ENCODE measurements at places on chromosomes 6 and 20.

GRCh38 chr6:105321207-105321606 is 81.7 kb downstream of the PREP start:
- no peak for DNase-seq

GRCh38 chr20:10667077-10667401 is 6.8 kb downstream of the JAG1 start:
- no peak for DNase-seq

DNA sequence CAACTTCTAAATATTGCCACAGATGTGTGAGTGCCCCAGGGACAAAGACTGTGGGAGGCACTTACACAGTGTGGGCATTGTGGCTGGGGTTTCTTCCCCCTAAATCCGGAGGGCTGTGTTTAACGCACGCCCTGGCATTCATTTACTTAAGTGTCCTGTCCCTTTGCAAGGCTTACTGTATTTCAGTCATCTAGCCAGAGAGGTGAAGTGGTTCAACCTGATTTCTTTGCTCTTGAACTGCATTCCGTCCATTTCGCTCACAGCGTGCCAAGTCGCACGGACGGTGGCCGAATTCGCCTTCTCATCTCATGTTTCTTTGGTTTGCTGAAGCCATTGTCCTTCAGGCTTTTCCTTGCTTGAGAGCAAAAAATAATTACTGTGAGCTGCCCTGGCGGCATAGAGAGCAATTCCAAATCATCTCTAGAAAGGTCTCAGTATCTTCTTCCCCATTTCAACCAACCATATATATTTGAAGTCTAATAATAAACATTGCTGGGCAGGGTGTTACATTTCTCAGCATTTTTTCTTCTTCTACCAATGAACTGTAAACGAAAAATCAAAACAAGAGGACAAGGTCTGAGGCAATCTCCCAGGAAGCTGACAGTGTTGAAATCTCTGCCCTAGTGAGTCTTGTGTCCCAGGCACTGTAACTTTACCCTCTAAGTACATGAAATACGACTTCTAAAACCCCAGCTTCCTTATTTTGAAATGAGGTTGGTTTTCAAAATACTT is 16.9 kb downstream of the SYTL3 start:
- DNase-seq: no peak

- DNase-seq: no peak
Observed at GRCh38 chr6:147769496-147770087, 261.1 kb downstream of the SAMD5 start.

DNA sequence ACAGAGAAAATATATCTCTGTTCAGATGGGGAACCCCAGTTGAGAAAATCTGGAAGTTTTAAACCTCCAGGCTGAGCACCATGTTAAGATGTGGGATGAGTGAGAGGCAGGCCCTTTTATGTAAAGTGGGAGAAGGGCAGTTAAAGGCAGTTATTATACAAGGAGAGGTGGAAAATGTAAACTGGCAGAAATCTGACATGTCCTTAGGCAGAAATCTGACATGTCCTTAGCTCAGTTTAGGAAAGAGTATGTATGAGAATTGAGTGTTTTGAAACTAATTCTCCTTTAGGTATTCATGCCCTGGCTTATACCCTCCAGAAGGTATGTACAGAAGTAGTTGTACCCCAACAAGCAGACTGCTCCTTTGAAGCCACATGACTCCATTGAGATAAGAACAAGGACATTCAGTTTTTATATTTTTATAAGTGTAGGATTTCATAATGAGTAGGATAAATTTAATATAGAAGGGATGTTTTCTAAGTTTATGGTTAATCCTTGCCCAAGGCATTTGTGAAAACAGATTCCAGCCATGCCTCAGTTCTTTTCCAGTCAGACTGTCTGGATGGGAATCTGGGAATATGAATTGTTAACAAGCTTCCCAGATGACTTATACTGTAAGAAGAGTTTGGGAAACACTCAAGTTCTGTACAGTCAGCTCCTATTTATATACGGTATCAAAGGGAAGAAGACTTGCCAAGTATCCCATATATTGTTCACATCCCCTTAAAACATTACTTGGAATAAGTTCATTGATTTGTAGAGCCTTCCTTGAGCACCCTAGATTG is 87.7 kb downstream of the SCAND1 start:
- DNase-seq: no peak

DNA sequence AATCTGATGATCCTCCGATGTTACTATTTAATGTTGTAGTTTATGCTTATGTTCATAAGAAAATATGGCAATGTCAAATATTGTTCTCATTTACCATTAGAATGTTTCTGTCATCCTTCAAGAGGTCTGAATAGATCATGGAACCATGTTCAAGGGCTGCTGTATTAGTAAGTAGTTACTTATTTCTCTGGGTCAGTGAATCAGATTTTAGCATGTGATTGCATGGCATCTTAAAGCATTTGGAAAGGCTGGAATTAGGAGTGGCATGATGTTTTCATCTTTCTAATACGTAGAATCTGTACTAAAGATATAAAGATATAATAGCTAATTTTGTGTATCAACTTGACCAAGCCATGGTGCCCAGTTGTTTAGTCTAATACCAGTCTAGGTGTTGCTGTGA is 40.5 kb upstream of the NKX2-4 start:
- no peak for DNase-seq

GRCh38 chr20:58054082-58054779 is 174.2 kb downstream of the ANKRD60 start:
- DNase-seq: no peak

DNA sequence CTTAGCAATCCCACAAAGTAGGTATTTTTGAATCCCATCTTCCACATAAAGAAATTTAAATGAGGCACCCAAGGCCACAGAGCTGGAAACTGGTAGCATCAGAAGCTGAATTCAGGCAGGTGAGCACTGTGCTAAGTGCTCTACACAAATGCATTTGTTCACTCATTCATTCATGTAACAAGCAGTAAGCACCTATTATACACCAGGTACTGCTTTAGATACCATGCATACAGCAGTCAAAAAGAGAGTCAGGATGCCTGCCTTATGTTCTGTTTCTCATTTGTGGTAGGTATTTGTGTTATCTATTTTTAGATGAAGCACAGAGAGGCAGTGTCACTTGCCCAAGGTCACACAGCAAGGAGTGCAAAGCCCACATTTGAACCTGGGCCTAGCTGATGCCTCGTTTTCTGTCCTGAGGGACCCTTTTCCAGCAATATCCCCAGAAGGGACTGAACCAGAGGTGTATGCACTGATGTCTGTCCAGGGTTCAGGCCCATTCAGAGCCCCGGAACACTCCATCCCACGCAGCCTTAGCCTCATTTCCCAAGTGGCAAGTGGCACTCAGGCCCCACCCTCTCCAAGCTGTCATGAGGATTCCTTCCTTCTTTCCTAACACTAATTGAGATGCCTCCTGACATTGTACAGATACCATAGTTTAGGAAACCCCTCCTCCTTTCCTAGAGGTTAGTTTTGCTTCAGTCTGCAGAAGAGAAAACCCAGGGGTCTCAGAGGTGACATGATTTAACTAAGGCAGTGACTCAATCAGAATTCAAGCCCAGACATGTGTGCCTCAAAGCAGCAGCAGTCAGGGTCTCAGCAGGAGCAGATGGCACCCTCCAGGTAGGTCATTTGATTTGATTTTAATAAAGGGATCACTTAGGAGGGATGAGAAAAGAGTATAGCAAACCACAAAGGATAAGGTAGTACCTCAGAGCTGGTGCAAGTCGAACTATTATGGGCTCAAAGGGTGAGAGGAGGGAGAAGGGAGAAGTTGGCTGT is 61.2 kb upstream of the SIRPA start:
- no peak for DNase-seq

GRCh38 chr6:23620911-23621401 is 505.1 kb upstream of the NRSN1 start:
- DNase-seq: no peak

Data from stimulated activated CD4-positive, alpha-beta T cell treated with anti-CD3 and anti-CD28 coated beads, Interleukin-2, amount 100 ng/mL, for 48 hours (primary cell).